ENCODE measurements at places on chromosomes 4 and X.

DNA sequence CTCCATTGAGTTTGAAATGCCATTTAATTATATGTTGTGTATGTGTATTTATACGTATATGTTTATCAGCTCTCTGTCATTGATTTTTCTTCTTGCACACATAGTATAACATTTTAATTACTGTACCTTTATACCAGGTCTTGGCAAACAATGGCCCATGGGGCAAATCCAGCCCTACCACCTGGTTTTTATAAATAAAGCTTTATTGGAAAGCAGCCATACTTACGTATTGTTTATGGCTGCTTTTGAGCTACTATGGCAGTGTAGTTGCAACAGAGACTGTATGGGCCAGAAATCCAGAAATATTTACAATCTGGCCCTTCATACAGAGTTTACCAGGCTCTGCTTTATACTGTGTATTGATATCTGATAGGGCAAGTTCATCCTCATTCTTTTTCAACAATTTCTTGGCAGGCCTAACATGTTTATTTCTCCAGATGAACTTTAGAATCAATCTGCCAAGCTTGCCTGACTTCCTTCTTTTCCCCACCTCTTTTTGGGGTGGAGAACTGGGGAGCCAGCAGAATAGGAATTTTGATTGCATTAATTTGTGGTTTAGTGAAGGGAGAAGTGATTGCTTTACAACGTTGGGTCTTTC is 15.8 kb downstream of the DCUN1D4 start:
- no peak for DNase-seq

DNA sequence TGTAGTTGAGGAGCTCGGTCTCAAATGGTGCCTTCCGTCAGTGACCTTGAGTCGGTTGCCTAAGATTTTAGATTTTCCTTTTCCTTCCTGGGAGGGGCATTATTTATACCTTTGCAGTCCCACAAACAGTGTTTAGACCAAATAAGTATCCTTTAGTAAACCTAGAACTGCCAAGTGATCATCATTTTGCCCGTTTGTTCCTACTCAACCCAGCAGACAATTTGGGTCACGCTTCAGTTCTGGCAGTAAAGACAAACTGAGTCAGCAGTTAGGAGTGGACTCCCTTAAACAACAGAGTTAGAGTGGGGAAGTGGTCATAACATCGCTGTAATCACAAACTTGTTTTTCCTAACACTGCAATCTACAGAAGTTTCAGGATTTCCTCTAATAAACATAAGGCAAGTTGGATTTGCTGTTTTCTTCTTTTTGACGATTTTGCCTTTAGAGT is 777 bp upstream of the WDFY3 start:
- no peak for DNase-seq

GRCh38 chr4:125951261-125951887 is 636.6 kb downstream of the FAT4 start:
- no peak for DNase-seq

GRCh38 chr4:32133141-32133540 is 1413.0 kb downstream of the PCDH7 start:
- no peak for DNase-seq

DNA sequence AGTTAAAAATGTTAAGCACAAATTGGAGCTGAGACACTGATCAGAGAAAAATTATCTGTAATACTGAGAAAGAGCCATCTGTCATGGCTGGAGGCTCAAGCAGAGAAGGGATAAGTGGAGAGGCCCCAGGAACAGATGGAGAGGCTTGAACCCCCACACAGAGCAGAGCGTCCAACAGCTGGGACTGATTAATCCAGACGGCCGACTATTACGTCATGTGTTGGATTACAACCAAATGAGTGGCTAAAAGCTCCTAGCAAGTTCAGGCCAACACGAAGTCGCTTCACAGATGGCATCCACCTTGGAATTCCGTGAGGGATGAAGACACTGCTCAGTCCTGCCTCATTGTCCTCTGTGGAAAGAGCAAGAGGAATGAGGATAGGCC is 57.7 kb upstream of the ATXN3L start:
- no peak for DNase-seq

GRCh38 chr4:41977709-41978108 is 3.8 kb upstream of the DCAF4L1 start:
- no peak for DNase-seq

GRCh38 chrX:20432048-20432447 is 165.3 kb upstream of the RPS6KA3 start:
- no peak for DNase-seq

DNA sequence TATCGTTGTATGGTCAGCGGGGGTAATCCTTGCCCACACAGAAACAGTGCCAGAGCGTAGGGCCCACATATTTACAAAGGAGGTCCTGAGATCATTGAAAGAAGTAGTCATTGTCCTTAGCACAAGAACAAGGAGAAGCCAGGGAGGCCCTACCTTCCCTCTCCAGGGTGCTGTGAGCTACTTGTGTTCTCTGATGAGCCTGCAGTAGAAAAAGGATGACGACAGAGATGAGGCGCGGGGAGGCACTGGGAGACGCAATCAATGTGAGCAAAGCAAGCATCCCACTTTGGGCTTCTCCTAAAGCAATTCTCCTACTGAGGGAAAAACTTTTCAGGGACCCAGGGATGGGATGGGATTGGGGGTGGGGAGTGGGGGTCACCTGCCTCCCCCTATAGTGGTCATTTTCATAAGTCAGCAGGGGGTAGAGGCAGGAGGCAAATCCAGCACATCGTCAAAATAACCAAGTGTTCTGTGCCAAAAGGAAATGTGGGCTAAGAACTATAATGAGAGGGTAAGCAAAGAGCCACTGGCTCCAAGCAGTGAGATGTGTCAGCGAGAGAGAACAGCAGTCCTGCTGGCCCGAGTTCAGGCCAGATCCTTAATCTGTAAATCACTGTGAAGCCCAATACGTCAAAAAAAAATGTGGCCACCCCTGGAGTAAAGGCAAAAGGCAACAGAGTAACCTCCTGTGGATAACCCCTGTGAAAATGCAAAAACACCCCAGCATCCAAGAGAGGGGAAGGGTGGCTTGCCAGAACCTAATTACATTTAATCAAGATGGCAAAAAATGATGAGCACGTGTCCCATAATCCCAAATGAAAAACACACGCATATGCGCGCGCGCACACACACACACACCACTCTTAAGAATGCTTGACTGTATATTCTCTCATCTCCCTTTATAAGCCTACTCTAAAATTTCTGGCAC is 136.6 kb upstream of the HHIP start:
- DNase-seq, result no peak

DNA sequence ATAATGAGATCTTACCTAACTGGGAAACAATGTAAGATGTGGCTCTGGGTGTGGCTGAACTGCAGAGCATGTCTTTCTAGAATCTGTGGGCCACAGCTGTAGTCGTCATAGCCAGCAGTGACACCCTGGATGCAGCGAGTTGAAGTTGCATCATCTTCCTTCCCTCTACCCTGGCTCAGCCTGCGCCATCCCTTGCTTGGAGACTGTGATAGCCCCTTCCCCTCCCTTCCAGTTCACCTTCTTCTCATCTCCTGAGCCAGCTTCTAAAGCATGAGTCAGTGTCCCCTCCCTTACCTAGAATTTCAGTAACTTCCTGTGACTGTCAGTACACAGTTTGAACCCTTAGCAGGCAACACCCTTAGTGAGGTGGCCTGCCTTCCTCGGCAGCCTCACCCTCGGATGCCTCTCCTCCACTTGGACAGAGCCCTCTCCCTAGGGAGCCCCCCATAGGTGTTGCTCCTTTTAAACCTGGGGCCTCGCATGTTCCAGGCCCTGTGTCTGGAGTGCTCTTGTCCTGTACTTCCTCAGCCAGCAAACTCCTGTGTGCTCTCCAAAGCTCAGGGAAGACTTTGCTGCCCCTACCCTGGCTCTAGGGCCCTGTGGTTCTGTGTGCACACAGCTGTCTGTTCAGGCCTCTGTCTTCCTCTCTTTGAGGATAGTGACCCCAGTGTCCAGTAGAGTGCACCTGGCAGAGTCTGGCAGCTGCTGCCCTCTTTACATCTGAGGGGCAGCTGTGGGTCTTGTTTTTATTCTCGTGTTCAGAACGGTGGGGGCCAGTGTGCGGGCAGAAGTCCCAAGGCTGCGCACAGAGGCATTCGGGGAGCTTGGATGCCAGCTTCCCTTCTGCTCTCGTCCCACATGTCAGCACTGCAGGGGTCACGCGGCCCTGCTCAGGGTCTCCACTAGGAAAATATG is 43.7 kb upstream of the TADA2B start:
- no peak for DNase-seq

DNA sequence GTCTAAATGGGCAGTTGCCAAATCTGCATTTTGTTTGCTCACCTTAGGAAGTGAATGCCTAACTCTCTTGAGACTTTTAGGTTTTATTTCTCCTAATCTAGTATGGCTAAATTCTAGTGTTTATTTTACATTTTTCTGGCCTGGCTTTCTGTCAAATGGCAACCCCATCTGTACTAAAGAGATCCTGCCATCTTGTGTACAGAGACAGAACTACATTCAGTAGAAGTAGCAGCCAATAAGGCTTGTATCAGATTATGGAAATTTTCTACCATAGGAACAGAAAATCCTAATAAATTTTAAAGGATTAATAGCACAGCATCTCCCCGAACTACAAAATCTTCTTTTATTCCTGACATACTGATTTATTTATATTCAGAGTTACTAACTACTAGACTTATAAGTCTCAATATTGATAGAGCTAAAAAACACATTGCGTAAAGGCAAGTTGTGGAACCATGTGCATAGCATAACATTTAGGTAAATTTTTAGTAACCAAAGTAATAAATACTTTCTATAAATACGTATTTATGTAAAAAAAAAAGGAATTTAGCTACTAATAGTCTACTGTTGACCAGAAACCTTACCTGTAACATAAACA is 45.5 kb downstream of the TMEM144 start:
- DNase-seq, result no peak

GRCh38 chr4:152190907-152191306 is 345.0 kb downstream of the FBXW7 start:
- no peak for DNase-seq

GRCh38 chrX:119468551-119469312 is 488 bp downstream of the SLC25A5 start:
- DNase-seq, result peak; percentile 74

- no peak for DNase-seq
Measured at GRCh38 chr4:70315928-70316327, 18.9 kb upstream of the CABS1 start.

GRCh38 chr4:150533673-150534072 is 48.3 kb upstream of the MAB21L2 start:
- DNase-seq, result no peak

DNA sequence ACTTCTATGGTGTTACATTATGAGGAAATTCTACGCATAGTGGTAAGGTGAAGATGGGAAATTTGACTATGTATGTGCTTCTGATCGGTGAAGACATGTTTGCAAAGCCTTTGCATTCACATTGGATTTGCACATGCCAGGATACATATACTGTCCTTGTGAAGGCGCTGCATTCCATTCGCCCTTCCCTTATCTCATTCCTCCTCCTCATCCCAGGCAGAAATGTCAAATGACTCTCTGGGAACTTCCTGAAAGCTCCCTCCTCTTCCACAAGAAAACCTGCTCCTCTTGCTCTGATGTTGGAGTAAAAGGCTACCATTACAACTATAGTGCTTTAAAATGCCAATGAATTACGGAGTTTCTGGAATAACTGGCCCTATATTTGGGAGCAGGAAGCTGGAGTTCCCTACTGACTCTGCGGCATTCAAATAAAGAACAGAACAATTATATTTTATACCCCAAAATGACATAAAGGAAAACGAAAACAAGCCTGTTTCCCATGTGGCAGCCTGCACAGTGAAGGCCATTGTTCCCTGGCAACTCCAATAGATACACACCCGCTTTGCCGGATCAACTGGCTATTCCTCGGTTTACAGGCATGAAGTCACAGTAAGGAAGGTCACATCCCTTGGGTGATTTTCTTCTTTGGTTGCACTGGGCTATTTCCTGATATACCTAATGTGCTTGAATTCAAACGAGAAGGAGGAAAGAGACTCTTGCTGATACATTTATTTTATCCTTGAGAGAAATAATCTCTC is 84.5 kb downstream of the AREG start:
- DNase-seq, result no peak

- no peak for DNase-seq
Measured at GRCh38 chrX:110086916-110087484, 84.1 kb downstream of the TMEM164 start.

GRCh38 chrX:112223391-112223790 is 140.8 kb upstream of the TRPC5 start:
- no peak for DNase-seq

DNA sequence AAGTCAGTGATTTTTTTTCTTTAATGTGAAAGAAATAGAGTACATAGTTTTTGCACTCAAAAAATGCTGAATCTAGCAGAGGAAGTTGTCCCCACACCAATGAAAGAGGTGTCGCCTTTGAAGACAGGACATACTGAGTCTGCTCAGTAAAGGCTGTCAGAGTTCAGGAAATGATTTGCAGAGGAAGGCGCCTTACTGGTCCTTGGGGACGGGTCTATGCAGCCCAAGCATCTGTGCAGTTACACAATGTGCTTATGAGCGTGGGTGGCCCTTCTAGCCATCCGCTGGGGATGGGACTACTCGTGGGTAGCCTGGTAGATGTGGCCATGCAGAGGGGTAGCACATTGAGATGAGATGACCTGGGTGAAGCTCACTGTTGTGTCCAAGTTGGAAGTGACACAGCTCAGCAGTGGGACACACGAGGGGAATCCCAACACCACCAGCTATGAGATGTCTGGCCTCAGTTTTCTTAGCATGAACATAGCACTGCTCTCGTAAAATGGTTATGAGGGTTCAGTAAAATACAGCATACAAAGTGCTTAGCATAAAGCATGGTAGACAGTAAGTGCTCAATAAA is 116.5 kb upstream of the RBPJ start:
- DNase-seq, result no peak

- no peak for DNase-seq
Measured at GRCh38 chr4:153258750-153259149, 54.5 kb downstream of the TRIM2 start.

- no peak for DNase-seq
Measured at GRCh38 chr4:76308548-76308947, 2.0 kb downstream of the STBD1 start.
